ENCODE measurements at places on chromosomes 1 and 21.

GRCh38 chr1:15295696-15296095 is 48.7 kb downstream of the FHAD1 start:
- DNase-seq, result no peak

DNA sequence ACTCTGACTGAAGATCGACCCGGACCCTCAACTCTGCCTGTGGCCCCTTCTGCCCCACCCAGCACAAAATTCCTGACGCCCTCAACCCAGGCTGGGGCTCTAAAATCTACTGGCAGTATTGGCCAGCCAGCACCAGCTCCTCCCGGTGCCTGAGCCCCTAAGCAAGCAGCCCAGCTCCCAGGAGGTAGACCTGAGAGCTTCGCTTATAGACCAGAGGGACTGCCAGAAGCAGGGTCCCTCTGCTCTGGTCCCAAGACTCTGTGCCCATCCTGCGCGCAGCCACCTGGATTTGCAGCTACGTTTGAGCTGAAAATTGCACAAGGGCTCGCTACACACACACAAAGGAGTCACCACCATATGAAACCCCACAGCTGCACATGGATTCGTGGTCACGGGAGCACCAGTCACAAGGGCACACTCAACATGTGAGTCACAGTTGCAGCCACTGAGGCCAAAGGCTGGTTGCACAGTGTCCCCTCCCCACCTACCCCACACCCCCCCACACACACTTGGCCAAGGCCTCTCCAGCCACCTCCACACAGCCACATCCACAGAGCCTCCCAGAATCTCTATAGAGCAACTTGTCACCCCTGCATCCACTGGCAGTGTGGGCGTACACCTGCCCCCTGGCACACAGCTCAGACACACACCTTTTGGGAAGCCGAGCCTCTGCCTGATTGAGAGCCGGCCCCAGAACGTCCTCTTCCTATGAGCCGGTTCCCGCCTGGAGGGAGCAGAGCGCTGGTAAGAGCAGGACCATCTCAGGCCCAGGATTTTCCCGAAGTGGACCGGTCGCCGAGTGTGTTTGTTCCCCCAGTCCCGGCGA is 1.1 kb upstream of the DMBX1 start:
- DNase-seq, result no peak

DNA sequence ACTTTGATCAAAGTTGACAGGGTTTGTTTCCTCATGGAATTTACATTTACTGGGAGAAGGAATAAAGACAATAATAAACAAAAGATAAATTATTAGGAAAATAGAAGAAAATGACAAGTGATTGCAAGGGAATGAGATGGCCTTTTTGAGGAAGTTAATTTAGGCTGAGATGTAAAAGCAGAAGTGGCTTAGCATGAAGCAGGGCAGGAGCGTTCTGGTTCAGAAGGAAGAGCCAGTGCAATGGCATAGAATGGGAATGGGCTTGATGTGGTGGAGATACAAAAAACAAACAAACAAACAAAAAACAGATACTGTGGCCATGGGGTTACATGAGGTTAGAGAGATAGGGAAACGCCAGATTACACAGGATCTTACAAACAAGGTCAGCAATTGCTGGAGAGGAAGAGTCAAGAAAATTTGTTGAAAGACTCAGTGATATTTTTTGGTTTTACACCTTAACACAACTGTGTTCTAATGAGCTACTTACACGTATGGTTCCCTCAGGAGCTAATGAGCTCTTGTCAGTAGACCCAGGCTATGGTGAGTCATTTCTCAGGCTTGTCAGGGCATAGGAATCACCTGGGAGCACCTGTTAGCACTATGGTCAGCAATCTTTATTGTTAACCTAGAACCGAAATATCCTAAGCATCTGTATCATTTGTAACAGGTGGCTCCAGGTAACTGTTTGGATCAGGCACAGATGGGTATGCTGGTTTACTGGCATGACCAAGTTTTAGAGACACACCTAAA is 8.7 kb upstream of the CADM3 start:
- DNase-seq, result no peak

- DNase-seq, result no peak
Measured at GRCh38 chr1:8142955-8143629, 117.0 kb upstream of the ERRFI1 start.

DNA sequence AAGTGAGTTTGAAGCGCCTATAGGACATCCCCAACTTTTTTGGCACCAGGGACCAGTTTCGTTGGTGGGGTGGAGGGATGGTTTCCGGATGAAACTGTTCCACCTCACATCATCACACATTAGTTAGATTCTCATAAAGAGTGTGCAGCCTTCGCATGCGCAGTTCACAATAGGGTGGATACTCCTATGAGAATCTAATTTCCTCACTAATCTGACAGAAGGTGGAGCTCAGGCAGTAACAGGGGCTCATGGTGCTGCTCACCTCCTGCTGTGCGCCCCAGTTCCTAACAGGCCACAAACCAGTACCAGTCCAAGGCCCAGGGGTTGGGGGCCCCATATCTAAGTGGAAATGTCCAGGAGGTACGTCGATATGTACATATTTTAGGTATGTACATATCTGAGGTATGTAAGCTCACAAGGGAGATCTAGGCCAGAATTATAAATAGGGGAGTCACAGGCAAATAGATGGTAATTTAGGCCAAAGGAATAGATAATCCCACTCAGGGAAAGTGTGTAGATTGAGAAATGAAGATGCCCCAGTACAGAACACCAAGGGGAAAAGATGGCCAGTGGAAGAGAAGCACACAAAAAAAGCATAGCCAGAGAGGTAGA is 27.5 kb upstream of the RASAL2 start:
- DNase-seq, result no peak

DNA sequence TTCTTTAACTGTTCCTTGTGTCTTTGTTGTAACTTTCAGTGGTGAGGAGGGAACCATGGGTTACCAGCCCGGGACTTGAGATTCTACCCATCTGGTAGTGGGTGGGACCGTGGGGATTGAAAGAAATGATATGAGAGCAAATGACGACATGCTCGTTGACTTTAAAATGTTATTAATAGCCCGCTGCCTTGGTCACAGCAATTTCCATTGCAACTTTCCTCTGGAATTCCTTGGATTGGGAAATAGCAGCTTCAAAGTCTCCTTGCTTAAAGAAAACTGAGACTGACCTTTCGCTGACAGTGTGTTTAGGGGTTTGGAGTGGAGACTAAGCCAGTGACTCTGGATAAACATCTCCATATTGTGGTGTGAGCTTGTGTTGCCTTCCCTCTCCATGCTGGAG is 44.2 kb upstream of the MARK1 start:
- no peak for DNase-seq

- no peak for DNase-seq
Measured at GRCh38 chr1:185348985-185349384, 31.9 kb upstream of the IVNS1ABP start.

GRCh38 chr1:50349242-50349565 is 74.0 kb downstream of the DMRTA2 start:
- no peak for DNase-seq

DNA sequence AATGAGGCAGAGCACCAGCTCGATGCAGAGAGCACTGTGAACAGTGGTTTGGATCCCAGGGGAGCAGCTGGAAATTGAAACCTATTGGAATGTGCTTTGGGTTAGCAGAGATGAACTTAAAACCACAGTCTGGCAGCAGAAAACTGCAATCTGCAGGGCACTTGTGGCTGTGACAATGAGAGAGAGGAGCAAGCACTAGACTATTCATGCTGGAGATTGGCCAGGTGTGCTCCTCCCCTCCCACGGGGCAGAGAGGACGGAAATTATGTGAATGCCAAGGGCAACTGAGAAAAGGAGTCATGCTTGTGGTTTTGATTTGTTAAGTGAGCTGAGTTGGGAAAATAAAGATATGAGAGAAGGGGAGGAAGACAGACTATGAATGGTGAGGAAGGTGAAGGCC is 38.1 kb downstream of the HSD3B2 start:
- no peak for DNase-seq

DNA sequence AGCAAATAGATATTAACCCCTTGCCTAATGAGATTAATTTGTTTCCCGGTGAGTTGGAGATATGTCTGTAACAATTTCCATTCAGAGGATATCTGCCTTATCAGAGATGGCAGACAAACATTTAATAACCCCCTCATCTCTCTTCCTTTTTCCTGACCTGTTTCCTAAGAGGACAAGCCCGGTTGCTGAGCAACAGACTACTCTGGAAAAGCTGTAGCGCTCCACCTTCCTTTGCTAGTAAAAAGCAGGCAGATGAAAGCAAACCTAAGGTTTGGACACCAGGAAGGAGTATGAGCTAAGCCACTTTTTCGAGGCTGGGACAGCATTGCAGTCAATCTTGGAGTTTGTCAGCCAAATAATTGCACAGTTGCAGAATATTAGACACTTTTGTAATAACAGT is 82.4 kb downstream of the RGS21 start:
- no peak for DNase-seq

- DNase-seq, result no peak
Measured at GRCh38 chr1:180020017-180020416, 65.4 kb downstream of the CEP350 start.

- DNase-seq, result no peak
Measured at GRCh38 chr1:77170687-77171086, 48.5 kb downstream of the PIGK start.

DNA sequence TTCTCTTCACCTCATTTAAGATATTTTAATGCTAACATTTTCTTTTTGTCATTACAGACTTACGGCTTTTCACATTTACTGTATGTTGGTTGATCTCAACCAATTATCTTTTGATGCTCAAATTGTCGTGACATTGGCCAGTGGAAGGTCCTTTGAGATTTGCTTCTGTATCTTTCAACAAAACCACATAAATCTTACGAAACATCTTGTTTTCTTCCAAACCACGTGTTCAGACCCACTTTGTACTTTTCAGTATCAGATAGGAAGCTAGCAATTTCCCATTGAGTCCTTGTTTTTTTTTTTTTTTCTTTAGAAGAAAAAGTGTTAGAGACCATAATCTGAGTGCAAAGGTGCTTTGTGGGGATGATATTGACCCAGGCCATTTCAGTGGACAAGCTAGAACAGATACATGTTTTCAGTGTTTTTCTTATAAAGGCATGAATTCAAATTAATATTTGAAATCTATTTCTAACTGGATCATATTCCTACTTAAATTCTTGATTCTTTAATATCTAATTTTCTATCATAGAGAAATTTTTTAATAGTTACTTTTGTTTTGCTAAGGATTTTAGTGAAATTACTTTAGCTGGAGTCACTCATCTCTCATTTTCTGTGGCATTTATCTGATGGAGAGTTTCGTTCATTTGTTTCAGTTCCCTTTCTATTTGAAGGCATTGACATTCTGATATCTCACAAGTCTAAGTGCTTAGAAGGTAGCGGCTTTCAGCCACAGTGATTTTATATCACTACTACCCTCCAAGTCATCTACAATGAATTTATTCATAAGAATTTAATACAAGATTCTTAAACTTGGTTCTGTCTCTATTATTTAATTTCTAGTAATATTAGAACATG is 26.7 kb downstream of the ATG4C start:
- DNase-seq, result no peak

- DNase-seq, result no peak
Measured at GRCh38 chr1:31374511-31375196, 1.8 kb upstream of the FABP3 start.

DNA sequence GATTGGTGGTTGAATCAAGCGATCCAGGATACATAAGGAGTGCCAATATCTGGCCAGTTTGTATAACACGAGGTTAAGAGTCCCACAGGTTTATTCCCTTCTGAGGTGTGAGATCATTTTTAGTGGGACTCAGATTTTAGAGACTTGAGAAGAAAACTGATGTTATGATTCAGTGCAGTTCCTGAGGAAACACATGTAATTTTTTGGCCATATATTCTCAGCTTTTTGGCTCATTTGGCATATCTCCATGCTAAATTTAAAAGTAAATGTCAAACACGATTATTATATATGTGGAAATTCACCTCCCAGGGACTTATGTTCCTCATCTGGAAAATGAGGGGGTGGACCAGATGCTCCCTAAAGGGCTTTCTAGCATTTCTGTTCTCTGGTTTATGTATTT is 39.2 kb upstream of the SERBP1 start:
- DNase-seq, result no peak

GRCh38 chr1:221468546-221468945 is 273.3 kb downstream of the DUSP10 start:
- DNase-seq, result no peak

GRCh38 chr1:172530000-172530399 is 3.0 kb upstream of the SUCO start:
- DNase-seq, result no peak

GRCh38 chr1:12186679-12186985 is 19.8 kb downstream of the TNFRSF1B start:
- DNase-seq, result no peak

GRCh38 chr1:11749203-11749689 is 12.7 kb upstream of the C1orf167 start:
- DNase-seq, result peak; percentile 52

DNA sequence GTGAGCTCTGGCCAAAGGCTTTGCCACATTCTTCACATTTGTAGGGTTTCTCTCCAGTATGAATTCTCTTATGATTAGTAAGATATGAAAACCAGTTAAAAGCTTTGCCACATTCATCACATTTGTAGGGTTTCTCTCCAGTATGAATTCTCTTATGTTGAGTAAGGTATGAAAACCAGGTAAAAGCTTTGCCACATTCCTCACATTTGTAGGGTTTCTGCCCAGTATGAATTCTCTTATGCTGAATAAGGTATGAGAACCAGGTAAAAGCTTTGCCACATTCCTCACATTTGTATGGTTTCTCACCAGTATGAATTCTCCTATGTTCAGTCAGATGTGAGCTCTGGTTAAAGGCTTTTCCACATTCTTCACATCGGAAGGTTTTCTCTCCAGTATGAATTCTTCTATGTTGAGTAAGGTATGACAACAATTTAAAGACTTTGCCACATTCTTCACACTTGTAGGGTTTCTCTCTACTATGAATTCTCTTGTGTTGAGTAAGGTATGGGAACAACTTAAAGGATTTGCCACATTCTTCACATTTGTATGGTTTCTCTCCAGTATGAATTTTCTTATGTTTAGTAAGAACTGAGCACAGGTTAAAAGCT is 20.7 kb downstream of the ZNF695 start:
- DNase-seq, result no peak

DNA sequence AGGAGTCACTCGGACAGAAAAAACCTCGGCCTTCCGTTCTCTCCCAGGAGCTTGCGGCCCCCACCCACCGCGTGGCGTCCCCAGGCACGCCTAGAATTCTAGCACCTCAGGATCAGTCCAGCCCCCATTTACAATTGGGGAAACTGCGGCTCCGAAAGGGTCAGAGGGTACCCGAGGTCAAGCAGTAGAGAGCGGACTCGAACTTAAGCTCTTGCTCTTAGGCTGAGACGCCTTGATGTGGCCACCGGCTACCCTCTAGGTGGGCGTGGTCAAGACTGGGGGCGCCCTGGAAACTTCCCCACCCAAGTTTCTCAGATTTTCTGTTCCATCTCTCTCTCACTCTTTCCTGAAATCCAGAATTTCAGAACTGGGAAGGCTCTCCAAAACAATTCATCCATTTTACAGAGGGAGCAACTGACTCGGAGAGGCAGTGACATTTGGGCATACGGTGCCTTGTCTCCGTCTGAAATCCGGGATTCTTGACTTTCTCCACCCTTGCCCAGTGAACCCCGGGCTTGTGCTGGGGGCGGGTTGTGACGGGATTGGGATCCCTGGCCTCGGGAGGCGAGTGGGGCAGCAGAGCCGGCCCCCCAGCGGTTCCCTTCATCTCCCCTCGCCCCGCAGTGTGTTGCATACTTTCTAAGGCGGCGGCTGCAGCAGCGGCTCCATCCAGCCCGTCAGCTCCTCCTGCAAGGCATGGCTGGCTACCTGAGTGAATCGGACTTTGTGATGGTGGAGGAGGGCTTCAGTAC is 777 bp downstream of the AZIN2 start:
- no peak for DNase-seq
